ENCODE measurements at places on chromosomes 13 and 19. TPM values are rescaled to one million over a fixed set of nuclear protein-coding genes. Genes with fewer than 3 reads are reported as not detected.

ZNF383 gene
- 15.7 TPM for total RNA-seq

GPR180 gene
- total RNA-seq = 0.80 TPM

DNA sequence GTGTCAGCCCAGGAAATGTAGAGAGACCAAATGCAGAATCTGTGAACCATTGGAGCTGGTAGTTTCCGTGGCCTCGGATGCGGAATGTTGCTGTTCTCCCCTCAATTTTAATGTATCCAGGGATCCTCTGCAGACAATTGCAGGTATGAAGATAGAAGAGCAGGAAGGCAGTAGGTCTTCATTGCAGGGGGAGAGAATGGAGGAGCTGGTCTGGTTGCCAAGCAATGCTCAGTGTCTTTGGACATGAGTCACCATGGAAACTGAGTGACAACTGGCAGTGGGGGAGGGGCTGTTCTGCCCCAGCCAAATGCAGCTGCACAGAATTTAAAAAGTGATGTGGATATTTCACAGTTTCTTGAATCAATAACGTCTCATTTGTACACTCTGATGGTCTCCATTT is 56.1 kb upstream of the ZNF835 start:
- no peaks in the 10 kb centered on the region for H3K27me3 ChIP-seq
- no peak overlapping the region for H3K27ac ChIP-seq
- no peak for DNase-seq
- no peak overlapping the region for H3K4me3 ChIP-seq
- H3K36me3 ChIP-seq = no peaks in the 10 kb centered on the region

SAMD1 gene
- 30.1 TPM for total RNA-seq

GDF15 gene
- total RNA-seq = not detected

NTF4 gene
- not detected for total RNA-seq

DNA sequence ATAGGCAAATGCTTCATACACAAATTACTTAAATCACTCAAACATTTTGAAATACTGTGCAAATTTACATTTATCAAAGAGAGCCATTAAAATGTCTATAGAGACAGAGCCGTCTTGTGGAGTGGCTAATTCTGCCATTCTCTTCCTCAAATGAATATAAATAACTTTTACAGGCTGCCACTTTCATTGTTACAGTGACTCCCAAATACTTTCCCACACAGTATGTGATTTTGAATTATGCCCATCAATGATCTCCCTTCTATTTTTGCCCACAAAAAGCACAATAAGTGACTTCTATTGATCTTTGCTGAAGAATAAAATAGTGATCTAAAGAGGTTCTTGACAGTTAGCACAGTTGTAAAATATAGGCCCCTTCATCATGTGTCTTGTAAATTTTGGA is 1244.9 kb downstream of the PCDH17 start:
- no peaks in the 10 kb centered on the region for H3K27me3 ChIP-seq
- DNase-seq = no peak
- no peaks in the 10 kb centered on the region for H3K4me1 ChIP-seq
- H3K4me3 ChIP-seq = no peak overlapping the region

Measured in CD4-positive, alpha-beta T cell (primary cell).